ENCODE measurements at places on chromosomes 2 and 18.
A peak's percentile ranks its signal among the peaks of the same experiment; 100 is the strongest.

GRCh38 chr18:70415823-70416488, 127.1 kb downstream of the SOCS6 start:
- DNase-seq, result no peak

- no peak for DNase-seq
These were observed 2.3 kb downstream of the EGR4 start for GRCh38 chr2:73291093-73291460.

GRCh38 chr2:124698979-124699565, 674.0 kb downstream of the CNTNAP5 start:
- DNase-seq, result peak; percentile 2

DNA sequence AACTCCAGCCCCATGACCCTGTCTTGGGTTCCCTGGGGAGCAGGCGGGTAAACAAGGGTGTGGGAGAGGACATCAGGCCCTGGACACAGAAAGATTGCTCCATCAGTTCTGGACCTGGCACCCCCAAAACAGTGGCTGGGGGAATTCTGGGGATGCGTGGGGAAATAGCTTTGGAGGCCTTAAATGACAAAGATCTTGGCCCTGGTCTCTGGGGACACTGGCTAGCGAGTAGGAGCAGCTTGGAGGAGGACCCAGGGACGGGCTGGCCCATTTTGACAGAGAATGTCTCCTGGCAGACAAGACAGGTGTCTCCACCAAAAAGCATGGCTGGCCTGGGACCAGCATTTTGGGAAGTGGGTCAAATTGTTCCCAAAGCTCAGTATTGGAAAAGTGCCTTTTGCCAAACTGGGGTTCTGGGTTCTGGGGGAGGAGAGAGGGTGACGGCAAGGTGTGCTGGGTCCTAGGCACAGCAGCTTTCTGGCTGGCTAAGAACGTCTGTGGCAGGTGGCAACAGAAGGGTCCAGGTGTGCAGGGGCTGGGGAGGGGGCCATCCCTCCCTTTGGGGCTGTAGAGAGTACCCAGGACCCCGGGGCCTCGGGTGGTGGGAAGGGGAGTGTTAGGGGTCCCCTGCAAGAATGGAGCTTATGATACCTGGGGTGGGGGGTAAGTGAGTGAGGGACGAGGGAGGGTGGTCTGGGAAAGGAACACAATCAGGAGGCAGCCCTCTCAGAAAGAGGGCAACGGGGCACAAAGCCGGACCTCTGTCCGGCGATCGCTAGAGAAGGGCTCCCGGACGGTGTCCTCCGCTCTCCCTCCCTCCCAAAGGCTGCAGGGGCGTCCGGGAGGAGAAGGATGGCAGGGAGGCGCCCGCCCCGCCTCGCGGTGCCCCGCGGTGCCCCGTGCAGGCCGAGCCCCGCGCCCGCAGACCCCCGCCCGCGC, 556 bp downstream of the CYRIA start:
- no peak for DNase-seq

DNA sequence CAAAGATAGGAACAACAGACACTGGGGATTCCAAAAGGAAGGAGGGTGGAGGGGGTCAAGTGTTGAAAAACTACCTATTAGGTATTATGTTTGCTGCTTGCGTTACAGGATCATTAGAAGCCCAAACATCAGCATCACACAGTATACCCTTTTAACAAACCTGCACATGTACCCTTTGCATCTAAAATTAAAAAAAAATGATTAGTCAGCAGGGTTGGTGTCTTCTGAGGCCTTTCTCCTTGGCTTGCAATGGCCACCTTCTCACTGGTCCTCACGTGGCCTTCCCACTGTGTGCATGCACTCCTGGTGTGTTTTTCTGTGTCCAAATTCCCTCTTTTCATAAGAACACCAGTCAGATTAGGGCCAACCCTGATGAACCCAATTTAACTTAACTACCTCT, 5.6 kb upstream of the IMPA2 start:
- no peak for DNase-seq

DNA sequence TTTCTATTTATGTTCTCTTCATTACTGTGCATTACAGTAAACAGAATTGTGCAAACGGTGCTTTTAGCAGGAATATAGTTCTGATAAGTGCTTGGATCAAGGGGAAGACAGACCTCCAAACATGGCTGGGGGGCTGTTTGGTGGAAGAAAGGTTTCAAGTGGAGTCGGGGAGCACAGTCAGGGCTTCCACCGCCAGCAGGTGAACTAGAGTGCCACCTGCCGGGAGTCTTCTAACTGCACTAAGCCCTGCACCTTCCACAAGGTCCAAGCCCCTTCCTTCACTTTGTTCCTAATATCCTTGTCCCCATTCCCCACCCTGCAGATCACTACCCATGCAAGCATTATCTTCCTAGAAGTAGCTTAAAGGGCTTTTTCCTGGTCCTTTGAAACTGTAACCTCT, 11.1 kb downstream of the ONECUT2 start:
- peak; percentile 52 for DNase-seq

GRCh38 chr18:6672821-6673308, 56.7 kb upstream of the ARHGAP28 start:
- DNase-seq, result no peak

DNA sequence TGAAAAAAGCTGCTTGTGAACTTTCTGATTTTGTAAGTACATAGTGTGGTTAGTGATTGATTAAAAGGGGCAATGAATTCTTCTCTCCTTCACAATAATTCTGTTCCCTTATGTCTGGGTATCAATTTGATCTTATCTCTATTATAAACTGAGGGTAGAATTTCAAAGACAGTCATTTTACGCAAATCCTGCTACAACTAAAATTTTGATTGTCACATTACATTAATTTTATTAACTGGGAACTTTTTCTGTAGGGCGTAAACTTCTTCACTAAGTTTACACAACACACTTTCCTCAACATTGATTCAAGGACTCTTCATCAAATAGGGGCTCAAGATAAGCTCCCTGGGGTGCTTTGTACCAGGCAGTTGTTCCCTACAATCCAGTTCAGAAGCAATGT, 5.0 kb upstream of the SLC8A1 start:
- no peak for DNase-seq

DNA sequence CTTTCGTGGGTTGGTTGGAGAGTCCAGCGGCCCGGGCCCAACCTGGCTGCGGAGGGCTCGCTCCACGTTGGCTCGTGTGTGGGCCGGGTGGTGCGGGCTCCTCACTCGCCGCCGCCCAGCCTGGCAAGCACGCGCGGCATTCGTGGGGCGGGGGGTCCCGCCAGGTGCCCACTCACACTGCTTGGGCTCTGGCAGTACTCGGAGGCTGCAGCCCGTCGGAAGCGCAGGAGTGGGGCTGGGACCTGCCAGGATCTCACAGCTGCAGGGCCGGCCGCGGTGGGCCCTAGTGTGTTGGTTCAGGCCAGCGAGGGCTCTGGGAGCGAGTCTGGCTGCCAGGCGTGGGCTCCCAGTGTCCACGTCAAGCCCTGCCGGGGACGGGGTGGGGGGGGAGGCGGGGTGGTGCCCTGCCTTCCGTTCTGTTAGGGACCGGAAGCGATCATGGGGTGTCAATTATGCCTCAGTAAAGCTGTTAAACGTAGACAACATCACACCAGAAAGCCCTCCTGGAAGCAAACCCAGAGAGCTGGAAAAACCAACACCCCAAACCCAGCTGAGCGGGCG, 1.0 kb upstream of the HS6ST1 start:
- DNase-seq, result no peak

GRCh38 chr18:56380685-56381084, 257.7 kb downstream of the TXNL1 start:
- DNase-seq, result no peak

DNA sequence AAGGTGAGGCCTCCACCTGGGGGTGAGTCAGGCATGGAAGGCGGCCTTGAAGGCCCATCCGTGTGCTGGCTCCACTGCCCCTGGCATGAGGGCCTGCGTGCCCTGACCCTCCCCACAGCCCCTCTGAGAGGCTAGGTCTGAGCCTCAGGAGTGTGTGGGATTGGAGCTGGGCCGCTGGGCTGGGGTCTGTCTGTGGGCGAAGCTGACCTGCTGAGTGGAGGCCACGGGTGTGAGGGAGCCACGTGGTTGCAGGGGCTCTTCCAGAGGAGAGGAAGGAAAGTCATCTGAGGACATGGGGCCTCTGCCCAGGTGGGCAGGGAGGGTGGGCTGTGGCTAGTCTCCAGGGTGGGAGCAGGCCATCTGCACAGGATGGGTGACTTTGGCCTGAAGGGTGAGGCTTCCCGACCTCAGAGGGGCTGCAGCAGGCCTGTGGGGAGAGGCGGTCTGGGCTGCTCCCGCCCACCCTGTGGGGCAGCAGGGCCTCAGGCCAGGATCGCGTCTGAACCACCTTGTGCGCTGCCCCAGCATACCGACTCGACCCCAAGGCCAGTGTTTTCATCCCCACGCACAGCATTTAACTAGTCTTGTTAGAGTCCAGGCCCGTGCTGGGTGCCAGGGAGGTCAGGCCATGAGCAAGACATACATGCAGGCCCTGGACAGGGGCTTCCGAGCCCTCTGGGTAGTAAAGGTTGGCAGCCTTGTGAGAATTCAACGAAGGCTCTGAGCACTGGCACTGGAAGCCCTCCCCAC, 11.2 kb downstream of the ARHGEF4 start:
- no peak for DNase-seq

DNA sequence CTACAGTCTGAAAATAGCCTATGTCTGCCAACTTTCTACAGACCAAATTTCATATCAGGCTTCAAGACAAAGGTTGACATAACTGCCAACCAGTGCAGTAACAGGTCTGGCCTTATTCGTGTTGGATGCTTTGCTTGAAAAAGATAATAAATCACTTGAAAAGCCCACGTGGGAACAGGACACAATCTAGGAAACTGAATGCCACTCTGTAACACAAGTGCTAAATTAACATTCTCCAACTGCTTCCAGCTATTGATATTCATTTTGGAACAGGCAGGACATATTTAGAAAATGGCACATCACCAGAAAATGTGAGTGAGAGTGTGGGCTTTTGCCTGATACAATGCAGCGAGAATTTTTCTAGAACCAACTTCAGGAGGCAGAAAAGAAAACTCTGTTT, 165.9 kb upstream of the CCDC150 start:
- DNase-seq, result no peak

- no peak for DNase-seq
These were observed 48.3 kb upstream of the BMPR2 start for GRCh38 chr2:202327858-202328257.

- DNase-seq, result no peak
These were observed 60.7 kb upstream of the DAPL1 start for GRCh38 chr2:158734442-158734841.

Measured in NAMALWA (cell line).